ENCODE measurements at places on chromosomes 5 and 9. TPM values are rescaled to one million over a fixed set of nuclear protein-coding genes. Genes with fewer than 3 reads are reported as not detected.

ADGRV1 gene
- total RNA-seq: 0.33 TPM

LCN15 gene
- total RNA-seq: not detected

OBP2B gene
- not detected for total RNA-seq

TERT gene
- total RNA-seq: 2.0 TPM

DEPDC1B gene
- total RNA-seq: 11.3 TPM

GFRA3 gene
- total RNA-seq: not detected

CDHR2 gene
- 0.49 TPM for total RNA-seq

RIOK2 gene
- 43.9 TPM for total RNA-seq

ZNF618 gene
- 0.55 TPM for total RNA-seq

FAM169A gene
- 8.6 TPM for total RNA-seq

CCDC192 gene
- not detected for total RNA-seq

PLGRKT gene
- total RNA-seq: 36.1 TPM

COL27A1 gene
- total RNA-seq: 0.86 TPM

FUBP3 gene
- 49.9 TPM for total RNA-seq

DNA sequence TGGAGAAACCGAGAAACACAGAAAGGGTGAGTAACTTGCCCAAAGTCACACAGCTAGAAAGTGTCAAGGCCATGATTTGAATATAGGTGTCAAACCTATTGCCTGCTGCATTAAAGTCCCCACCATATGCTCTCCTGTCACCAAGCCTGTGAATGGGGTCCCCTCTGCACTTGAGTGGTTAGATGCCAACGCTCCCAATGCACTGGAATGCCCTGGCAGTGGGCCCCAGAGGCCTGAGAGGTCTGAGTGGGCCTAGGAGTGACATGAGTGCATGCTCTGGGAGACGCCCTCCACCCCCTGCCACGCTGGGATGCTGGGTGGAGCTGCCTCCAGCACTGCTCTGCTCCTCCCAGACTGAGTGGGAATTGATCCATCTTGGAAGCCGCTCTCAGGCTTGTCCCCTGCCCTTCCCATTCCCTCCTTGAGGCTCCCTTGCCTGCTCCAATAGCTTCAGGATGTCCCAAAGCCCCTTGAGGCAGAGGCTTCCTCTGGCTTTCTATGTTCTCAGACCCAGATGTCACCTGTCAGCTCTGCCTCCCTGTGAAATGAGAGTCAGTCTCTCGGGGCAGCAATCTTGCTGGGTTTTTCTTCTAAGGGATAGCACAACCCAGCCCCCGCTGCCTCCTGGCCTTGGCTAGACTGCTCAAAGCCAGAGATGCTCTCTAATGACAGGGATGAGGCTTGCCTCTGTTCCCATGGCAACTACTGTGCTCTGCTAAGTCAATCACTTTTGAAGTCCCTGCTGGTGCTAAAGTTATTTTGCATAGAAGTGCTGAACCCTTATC is 6.6 kb upstream of the ARSI start:
- DNase-seq: no peak

DNA sequence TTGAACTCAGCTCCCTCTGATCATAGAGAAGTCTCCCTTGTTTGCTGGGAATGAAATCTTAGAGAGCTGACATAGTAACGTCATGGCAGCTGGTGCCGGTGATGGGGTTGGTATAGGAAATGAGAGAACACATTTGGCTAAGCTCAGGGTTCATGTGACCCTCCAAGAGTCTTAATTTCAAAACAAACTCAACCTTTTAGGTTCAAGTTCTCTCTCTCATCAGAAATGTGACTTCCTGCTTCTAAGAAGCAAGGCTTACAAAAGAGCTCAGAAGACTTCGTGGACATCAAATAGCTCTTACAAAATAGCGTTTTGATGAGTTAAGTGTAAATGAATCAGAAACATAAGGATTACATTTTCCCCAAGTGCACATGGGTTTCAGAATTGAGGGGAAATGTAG is 97.3 kb downstream of the PAPPA start:
- no peak for DNase-seq

- DNase-seq: no peak
These were observed 44.6 kb upstream of the NFIB start for GRCh38 chr9:14358523-14358922.

- DNase-seq: no peak
These were observed 166.7 kb upstream of the SNX2 start for GRCh38 chr5:122608222-122608621.

- DNase-seq: no peak
These were observed 84.0 kb downstream of the RXRA start for GRCh38 chr9:134410071-134410834.

- DNase-seq: no peak
These were observed 3.6 kb upstream of the CPLX2 start for GRCh38 chr5:175867587-175868347.

GRCh38 chr5:102969641-102970040 is 150.3 kb downstream of the GIN1 start:
- no peak for DNase-seq

GRCh38 chr5:14628346-14628745 is 36.2 kb upstream of the OTULIN start:
- peak; percentile 8 for DNase-seq

- DNase-seq: peak; percentile 81
These were observed 43.1 kb downstream of the POLR1E start for GRCh38 chr9:37528652-37529471.

DNA sequence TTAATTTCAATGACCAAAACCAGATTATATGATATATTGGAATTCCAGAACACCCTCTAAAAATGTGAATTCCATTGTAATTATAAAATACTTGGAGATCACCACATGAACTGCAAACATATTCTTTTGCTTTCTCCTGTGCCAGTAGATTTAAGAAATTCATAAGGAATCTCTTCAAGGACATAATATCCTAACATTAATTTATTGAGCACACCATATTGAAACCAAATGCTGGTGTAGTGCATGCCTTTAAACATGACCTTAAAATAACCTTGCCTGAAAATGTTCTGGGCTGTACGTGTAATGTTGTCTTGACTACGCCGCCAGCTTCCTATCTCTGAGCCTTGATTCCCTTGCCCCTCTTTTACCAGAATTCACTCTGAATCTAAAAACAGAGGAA is 205.0 kb upstream of the ACTBL2 start:
- no peak for DNase-seq

DNA sequence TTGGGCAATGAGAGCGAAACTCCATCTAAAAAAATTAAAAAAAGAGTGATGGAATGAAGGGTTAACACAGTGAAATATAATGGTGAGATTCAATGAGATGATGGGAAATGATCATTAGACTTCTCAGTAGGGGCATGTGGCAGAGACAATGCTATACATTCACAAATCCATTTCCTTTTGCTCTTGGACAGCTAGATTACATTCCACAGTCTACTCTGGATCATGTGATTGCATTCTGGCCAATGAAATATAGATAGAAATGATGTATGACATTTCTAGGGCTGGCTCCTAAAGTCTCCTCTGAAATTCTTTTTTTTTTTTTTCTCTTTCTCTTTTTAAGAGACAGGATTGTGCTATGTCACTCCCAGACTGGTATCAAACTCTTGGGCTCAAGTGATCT is 3.8 kb upstream of the GALT start:
- no peak for DNase-seq

DNA sequence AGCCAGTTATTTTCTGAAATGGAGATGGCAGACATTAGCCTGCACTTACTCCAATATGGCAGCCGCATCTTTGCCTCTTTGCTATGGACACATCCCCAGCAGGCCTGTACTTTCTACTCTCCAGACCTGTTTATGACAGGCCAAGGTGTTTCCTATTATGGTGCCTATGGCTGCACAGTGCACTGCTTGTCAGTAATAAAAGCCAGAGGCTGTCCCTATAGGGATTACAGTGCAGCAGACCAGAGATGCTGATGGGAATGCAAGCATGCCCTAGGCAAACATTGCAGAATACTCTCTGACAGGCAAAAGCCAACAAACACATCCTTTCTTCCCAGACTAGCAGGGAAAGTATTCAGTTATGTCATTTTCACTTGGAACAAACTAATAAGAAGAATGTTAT is 442.9 kb downstream of the RAB3C start:
- no peak for DNase-seq

- DNase-seq: peak; percentile 56
These were observed 7.5 kb upstream of the ERAP2 start for GRCh38 chr5:96868603-96869371.

GRCh38 chr5:95620870-95621838 is 1.3 kb downstream of the GPR150 start:
- DNase-seq: peak; percentile 43

- no peak for DNase-seq
These were observed 148.7 kb upstream of the RANBP3L start for GRCh38 chr5:36450229-36451014.

DNA sequence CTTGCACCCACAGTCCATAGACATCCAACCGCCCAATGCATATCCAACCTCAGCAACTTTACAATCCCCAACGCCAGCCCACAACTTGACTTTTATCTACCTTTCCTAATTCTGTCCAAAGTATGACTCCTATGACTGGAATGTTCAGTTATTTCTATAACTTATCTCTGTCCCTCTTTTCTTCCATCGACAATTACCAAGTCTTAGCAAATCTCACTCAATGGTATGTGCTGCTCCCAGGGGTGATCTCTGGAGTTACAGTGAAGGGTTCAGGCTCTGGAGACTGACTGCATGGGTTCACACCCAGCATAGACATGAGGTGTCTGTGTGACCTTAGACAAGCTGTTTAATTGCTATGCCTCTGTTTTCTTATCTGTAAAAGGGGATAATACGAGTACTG is 106.9 kb downstream of the SPOCK1 start:
- no peak for DNase-seq

- no peak for DNase-seq
These were observed 479.5 kb downstream of the SPATA31A7 start for GRCh38 chr9:61669352-61669751.

DNA sequence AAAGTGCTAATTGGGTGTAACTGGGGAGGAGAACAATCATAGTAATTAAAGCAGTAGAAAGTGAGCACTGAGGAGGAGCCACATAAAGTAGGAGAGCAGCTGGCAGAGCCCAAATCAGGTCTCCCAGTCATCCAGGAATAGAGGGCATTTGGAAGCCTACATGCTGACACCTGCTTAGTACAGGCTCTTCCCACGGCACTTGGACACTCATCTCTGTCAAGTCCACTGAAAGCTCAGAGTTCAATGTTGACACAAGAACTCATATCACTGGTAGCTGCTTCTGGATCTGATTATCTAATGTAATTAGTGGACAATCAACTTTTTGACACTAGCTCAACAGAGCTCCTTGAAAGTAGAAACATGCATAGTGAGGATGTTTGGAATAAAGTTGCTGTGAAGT is 45.9 kb upstream of the PCSK1 start:
- no peak for DNase-seq

DNA sequence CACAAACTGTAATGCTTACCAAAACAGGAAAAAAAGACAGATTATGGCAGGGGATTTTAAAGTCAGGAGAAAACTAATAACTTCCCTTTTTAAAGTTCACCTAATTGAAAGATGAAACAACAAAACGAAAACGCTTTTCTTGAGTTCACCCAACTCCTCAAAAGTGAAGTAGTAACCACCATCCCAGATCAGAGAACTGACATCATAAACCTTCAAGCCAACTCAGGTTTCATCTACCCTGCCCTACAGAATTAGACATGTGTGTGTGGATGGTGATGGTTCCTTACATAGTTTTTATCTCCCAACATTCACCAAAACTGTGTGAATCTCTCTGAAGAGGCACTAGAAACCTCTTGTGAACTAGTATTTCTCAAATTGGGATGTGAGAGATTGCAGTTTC is 195.2 kb upstream of the PTGER4 start:
- DNase-seq: no peak

DNA sequence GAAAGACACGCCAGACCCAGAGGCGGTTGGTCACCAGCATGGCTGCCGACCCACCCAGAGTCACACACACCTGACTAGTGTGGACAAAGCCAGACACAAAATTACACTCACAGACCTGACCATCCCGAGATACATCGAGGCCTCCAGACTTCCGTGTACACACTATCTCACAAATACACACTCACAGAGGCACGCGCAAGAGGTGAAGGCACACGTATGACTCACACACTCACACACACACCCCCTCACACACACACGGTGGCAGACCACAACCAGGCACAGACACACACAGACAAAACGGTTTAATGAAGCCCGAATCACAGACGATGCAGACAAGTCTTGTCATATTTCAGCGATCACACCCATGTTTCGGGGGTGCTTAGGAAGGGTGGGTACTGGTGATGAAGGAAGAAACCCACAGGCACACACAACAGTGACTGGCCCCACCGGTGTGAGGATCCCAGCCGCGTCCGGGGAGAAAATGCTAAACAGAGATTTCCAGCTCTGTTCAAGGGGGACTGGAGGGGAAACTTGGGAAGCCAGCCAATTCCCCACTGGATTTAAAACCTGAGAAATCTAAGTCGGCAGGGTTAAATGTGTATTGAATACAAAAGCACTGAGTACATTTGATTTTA is 51.3 kb downstream of the CRB2 start:
- DNase-seq: no peak

- DNase-seq: peak; percentile 65
These were observed 133.4 kb downstream of the SLC1A3 start for GRCh38 chr5:36739751-36740221.

GRCh38 chr5:149665416-149666175 is 64.5 kb upstream of the PPARGC1B start:
- no peak for DNase-seq

All from CD8-positive, alpha-beta memory T cell (primary cell).